ENCODE measurements at places on chromosomes 1 and 21. TPM values are rescaled to one million over a fixed set of nuclear protein-coding genes. Genes with fewer than 3 reads are reported as not detected.

The ROR1 gene
- 25.8 TPM for total RNA-seq

The PLPP3 gene
- 141 TPM for total RNA-seq

The HORMAD1 gene
- 0.33 TPM for total RNA-seq

The ACBD3 gene
- total RNA-seq: 44.0 TPM

The DPYD gene
- 40.3 TPM for total RNA-seq

The ASPM gene
- total RNA-seq: 0.14 TPM

The KCNJ15 gene
- 2.3 TPM for total RNA-seq

The TDRD5 gene
- not detected for total RNA-seq

The LRRC47 gene
- 30.1 TPM for total RNA-seq

The SLC6A9 gene
- 12.2 TPM for total RNA-seq

The ATP8B2 gene
- total RNA-seq: 130 TPM

The ZMYND12 gene
- not detected for total RNA-seq

The SPRR2E gene
- total RNA-seq: not detected

The ITGB2 gene
- total RNA-seq: 47.9 TPM

The CNIH3 gene
- 2.6 TPM for total RNA-seq

The CLCNKA gene
- 0.90 TPM for total RNA-seq

The PALMD gene
- total RNA-seq: 31.0 TPM

The CD1C gene
- 0.38 TPM for total RNA-seq

The NCMAP gene
- total RNA-seq: not detected

The SPSB1 gene
- 48.0 TPM for total RNA-seq

The FCGR3A gene
- 41.0 TPM for total RNA-seq

The CFAP141 gene
- total RNA-seq: not detected

The PRR9 gene
- total RNA-seq: not detected

The NTPCR gene
- 27.5 TPM for total RNA-seq

The TTLL10 gene
- total RNA-seq: 0.19 TPM

The GJA9 gene
- not detected for total RNA-seq

The PADI4 gene
- 0.48 TPM for total RNA-seq

The RYR2 gene
- total RNA-seq: 8.8 TPM

The S100A3 gene
- 4.1 TPM for total RNA-seq

The C1orf56 gene
- total RNA-seq: 4.6 TPM

The MTX1 gene
- total RNA-seq: 20.9 TPM

The MEGF6 gene
- 123 TPM for total RNA-seq

The RAP1A gene
- total RNA-seq: 187 TPM

The IL19 gene
- total RNA-seq: not detected

The LGR6 gene
- total RNA-seq: 0.43 TPM

The LCE2B gene
- total RNA-seq: not detected
